HCEC 1CT (cell line): ENCODE measurements at places on chromosomes 5 and 9.
A peak's percentile ranks its signal among the peaks of the same experiment; 100 is the strongest.

GRCh38 chr9:76007935-76008334 is 117.5 kb downstream of the PCSK5 start:
- no peak for DNase-seq

GRCh38 chr9:77305622-77306400 is 128.5 kb downstream of the VPS13A start:
- no peak for DNase-seq

DNA sequence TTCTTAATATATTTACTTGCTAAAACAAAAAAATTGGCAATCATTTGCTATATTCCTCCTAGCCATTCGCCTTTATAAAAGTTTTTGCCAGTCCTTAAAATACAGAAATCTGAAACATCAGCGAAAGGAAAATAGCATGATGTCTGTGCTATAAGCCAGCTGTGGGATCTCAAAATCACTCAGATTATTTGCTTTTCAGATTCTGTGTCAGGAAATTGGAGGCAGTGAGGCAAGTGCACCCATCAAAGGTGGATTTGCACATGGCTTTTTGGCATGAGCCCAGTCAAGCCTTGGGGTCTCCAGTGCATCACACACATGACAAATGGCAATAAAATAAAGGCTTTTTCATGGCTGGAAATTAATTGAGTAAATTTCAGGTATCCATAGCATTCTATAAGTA is 196.8 kb upstream of the DAPK1 start:
- no peak for DNase-seq

GRCh38 chr9:128124451-128124850 is 3.1 kb downstream of the PTGES2 start:
- DNase-seq: no peak

DNA sequence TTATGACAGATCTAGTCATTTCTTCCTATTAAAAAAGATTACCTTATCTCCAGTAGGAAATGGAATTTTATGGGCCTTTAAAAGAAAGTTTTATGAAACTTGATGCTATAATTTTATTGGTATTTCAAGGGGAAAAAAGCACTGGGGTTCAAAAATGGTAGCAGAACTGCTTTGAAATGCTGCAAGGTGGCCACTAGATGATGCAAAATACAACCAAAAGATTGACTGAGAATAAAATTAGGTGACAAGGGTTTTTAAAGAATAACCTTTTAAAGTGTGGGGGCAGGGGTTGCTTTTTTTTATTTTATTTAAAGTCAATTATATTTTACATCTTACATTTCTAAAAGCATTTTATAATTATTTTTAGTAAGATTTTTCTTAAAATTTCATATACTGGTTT is 61.7 kb downstream of the KLF9 start:
- DNase-seq: peak; percentile 26

- peak; percentile 13 for DNase-seq
Observed at GRCh38 chr5:119515192-119515591, 62.9 kb downstream of the HSD17B4 start.

DNA sequence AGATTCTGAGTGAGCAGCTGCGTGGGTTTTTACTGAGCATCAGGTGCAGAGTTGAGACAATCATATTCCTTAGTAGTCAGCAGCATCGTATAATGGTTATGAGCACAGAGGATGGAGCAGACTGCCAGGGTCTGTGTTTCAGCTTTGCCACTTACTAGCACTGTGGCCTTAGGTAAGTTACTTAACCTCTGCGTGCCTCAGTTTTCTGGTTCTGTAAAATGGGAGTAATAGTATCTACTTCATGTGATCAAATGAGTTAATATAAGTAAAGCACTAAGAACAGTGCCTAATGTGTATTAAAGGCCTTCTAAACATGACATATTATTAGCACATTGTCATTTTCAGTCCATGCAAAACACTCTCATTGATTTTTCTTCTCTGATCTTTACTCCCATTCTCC is 4.8 kb upstream of the BTF3 start:
- no peak for DNase-seq

GRCh38 chr9:6937209-6937608 is 179.4 kb downstream of the KDM4C start:
- DNase-seq: no peak

- no peak for DNase-seq
Observed at GRCh38 chr9:129150672-129151211, 27.3 kb downstream of the IER5L start.

GRCh38 chr5:137233726-137234125 is 265.4 kb downstream of the SPOCK1 start:
- DNase-seq: no peak

DNA sequence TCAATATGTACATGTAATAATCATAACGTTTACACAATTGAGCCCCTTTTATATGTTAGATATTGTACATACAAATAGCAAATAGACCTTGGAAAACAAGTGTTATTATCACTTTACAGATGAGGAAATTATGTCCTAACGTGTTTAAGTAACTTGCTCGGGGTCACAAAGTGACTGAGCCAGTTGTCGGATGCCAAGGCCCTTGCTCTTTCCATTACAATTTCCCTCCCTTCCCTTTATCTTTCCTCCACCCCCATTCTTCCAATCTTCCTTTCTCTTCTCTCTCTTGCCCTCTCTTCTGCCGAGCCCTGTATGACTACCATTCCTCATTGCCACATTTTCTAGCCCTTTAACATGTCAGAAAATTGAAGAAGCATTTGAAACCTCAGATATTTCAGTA is 34.4 kb upstream of the RAD23B start:
- no peak for DNase-seq

- no peak for DNase-seq
Observed at GRCh38 chr9:99475401-99476065, 253.5 kb downstream of the SEC61B start.

- no peak for DNase-seq
Observed at GRCh38 chr9:133683586-133684120, 47.5 kb downstream of the DBH start.

DNA sequence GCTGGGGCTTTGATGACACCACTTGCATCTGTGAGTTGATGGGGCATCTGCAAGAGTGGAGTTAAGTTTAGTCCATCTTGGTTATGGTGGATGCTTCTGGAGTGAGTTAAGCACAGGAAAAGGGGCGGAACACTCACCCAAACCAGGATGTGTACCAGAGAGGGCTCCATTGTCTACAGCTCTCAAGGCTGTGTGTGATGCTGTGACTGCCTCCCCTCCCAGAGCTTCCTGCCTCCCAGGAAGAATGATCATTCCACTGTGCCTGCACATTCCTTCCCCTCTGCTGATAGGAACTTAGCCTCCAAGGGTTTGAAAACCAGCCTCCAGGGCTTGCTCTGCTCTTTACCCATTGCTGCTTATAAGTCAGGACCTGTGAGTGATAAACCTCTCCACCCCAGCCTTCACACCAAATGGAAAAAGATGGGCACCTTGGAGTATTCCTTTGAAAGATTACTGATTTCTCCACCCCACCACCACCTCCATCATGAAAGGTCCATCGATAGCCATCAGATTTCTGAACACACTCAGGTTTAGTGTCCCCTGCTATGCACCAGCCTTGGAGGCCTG is 160.1 kb upstream of the SPRY4 start:
- peak; percentile 46 for DNase-seq

DNA sequence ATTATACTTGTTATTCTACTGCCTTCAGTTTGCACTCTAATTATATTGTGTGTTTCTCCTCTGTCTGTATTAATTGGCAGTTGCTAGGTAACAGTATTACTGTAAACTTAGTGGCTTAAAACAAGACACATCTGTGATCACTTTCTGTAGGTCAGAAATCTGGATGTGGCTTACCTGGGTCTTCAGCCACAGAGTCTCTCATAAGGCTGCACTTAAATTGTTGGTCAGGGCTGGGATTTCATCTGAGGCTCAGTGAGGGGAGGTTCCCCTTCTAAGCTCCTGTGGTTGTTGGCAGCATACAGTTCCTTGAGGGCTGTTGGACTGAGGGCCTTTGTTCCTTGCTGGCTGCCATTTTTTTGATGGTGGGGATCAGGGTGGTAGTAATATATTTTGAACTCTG is 68.8 kb downstream of the SLC44A1 start:
- no peak for DNase-seq

DNA sequence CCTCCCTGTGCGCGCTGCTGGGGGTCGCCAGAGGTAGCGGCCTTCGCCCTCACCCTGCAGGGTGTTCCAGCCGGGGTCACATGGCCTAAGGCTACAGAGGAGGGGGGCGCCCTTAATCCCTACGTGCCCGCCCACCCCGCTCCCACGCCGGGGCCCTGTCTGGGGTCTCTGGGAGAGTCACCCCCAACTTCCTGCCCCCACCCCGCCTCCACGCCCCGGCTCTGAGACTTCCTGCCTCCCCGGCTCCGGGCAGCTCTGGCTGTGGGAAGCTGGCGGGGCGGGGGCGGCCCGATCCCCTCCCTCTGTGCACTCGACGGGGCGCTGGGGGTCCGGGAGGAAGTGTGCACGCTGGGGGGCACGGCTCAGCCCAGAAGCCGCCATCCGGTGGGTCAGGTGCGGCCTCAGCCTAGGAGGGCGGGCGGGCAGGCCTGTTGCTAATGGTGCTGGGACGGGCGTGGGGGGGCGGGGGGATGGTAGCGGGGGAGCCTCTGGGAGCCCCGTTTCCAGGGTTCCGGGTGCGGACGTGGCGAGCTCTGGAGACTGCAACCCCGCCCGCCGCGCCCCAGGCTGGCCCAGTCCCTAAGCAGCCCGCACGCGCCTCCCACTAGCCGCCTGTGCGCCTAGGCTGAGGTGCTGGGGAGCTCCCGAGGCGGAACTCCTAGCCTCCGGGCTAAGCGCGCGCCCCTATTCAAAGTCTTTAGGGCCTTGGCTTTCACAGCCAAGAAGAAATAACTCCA is 61.6 kb downstream of the CXXC5 start:
- DNase-seq: no peak

DNA sequence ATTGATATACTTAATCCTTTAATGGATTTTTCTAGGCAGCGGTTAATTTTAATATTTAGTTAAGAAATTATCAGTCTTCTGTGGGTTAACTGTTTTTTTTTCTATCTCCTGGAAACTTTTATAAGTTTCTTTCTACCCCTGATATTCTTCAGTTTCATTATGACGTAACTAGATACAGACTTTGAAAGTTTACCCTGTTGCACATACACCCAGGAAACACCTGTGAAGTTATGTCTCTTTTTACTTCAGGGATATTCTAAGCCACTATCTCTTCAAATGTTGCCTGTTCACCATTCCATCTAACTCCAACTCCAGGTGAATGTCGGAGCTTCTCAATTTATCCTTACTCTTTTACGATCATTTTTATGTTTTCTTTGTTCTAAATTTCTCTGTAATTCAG is 329.0 kb downstream of the ICE1 start:
- no peak for DNase-seq

- DNase-seq: no peak
Observed at GRCh38 chr5:68240202-68240601, 24.6 kb downstream of the PIK3R1 start.

DNA sequence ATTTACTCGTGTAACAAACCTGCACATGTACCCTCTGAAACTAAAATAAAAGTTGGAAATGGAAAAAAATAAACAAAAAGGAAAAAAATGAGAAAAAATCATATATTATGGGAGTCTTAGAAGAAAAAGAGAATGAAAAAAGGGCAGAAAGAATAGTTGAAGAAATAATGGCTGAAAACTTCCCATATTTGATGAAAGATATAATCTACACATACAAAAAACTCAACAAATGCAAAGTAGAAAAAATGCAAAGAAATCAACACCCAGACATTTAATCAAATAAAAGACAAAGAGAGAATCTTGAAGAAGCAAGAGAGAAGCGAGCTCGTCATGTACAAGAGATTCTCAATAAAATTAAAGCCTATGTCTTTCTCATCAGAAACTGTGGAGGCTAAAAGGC is 73.8 kb downstream of the SLC25A46 start:
- DNase-seq: no peak

- no peak for DNase-seq
Observed at GRCh38 chr5:158819095-158819494, 280.6 kb downstream of the EBF1 start.

DNA sequence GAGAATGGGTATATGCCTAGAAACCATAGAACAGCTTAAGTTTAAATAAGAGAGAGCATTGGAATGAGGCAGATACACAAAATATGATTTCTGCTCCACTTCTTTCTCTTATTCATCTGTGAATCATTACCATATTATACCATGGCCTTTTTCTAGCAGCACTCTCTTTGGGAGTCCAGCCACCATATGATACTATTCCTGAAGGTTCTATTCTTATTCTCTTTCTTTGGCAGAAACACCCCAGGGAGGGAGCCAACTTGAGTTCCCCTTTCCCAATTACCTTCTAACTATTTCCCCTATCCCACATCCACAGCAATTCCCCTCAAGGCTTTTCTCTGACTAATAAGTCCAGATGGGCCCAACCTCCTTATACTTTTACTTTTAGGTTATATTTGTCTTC is 55.9 kb downstream of the NDUFAF2 start:
- no peak for DNase-seq

DNA sequence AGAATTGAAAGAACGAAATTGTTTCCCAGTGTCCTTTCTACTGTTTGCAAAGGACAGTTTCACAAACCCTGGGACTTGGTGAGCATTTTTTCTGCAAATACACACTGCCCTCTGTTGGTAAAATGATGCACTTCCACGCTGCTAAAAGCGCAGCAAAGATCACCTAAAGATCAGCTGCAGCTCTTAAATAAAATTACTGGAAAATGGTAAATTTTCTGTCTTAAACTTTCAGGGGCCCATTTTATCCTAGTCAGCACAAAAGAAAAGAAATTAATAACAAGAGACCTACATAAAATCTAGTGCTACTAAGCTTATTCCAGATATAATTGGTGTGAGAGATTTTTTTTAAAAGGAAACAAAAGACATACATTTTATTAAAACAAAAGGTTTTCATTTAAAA is 566.0 kb downstream of the CAAP1 start:
- DNase-seq: peak; percentile 49

DNA sequence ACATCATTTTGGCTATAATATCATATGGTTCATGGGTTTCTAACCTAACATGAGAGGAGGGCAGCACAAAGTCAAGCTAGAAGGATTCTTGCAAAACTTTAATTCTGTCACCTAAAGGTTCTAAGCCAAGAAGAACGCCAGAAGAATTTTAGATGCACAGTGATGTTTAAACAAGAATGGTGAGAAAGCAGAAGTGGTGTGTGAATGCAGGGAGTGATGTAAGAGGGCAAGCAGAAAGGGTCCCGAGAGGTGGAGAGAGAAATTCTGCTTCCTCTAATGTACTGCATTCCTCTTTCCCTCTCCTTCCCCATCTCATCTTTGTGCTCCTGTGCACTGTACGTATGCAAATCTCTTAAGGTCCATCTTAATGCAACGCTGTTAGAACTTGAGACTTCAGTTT is 2.1 kb upstream of the TRMO start:
- DNase-seq: no peak

- no peak for DNase-seq
Observed at GRCh38 chr9:34989946-34990635, 546 bp downstream of the DNAJB5 start.

DNA sequence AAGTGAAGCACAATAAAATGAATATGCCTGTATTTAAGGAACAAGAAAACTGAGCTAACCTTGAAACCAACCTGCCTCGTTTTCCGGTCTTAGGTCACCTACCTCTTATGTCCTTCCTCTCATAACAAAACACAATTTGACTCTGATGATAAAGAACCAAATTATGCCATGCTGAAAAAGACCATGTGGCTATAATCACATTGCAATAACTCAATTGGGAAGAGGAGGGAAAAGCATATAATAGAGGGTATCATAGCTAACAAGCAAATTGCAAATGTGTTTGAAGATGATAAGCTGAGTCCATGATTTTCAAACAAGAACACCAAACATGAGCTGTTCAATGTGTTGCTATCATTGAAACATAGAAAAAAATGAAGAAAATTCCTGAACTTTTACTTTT is 260.8 kb downstream of the PLK2 start:
- DNase-seq: no peak
